Urinary bladder (tissue), 4 donors: ENCODE measurements at places on chromosomes 1 and 21. TPM values are rescaled to one million over a fixed set of nuclear protein-coding genes. Genes with fewer than 3 reads are reported as not detected.

GRCh38 chr21:41691205-41692184, 75.4 kb downstream of the RIPK4 start:
- no peak for DNase-seq

DNA sequence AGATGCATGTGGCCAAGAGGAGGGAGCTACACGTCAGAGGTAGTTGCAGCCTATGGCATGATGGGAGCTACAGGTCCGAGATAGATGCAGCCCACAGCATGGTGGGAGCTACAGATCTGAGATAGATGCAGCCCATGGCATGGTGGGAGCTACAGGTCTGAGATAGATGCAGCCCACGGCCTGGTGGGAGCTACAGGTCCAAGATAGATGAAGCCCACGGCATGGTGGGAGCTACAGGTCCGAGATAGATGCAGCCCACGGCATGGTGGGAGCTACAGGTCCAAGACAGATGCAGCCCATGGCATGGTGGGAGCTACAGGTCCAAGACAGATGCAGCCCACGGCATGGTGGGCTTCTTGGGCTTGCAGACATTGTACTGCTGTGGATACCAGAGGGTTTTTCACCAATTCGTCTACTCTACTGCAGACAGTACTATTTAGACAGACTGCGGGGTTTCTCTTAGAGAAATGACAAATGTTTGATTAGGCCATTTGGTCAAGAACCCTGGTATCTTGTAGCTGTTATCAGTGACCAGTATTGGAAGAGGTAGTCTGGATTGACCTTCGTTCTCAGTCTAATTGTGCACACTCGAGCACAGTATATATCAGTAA, 127.4 kb downstream of the DHRS3 start:
- no peak for DNase-seq

NR1I3 gene
- total RNA-seq: not detected

DNA sequence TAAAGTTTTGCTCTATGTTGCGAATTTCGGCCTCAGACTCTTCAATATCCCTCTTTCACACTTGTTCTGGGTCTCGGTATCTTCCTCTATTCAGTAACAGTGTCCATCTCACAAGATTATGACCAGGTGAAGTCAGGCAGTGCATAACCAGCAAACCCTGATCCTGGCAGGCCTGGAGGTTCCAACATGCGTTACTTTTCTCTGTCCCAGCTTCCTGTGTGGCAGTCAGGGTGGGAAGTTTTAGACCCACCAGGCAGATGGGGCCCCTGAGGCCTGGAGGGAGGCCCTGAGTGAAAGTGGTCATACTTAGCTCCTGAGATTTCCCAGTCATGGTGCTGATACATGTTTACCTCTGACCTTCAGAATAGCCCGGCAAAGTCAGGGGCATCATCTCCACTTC, 5.1 kb downstream of the TMEM61 start:
- DNase-seq: no peak

GRCh38 chr1:157153746-157154145, 15.6 kb upstream of the ETV3 start:
- DNase-seq: no peak

SERBP1 gene
- total RNA-seq: 177 TPM

DNA sequence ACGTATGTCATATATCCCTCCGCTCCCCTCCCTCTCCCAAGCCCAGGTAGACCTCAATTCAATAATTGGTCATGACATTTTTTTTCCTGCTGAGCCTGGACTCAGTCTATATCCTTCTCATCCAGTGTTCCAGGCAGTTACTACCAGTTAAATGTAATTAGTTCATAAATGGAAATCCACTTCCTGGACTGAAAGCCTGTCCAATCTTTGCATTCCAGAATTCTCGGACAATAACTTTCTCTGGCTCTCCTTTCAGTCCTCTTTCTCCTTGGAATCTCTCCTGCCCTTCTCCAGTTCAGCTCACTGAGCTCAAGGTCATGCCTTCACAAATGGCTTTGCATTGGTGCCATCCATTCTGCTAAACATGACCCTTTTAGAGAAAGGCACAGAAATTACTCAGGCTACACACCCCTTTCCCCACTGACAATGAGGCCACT, 34.8 kb downstream of the VWA5B1 start:
- DNase-seq: no peak

- DNase-seq: no peak
These were observed 1.6 kb downstream of the E2F2 start for GRCh38 chr1:23529146-23530086.

RNU1-2 gene
- under 0.01 TPM for total RNA-seq

DNA sequence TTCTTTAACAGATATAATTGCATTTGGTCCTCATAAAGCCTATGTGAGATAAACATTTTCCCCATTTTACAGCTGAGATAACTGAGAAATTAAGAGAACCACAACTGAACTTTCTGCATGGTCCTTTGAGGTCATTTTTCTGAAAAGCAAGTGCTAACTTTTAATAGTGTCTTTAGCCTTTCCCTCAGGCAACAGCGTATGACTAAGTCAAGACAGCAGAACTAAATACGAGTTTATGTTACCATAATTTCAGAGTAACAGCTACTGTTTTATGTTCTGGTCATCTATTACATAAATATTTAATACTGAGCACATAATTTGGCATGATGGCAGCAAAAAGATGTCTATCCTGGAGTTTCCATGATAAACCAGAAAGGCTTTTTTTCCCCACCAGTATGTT, 95.6 kb downstream of the OLFML2B start:
- no peak for DNase-seq

GRCh38 chr1:22913421-22914141, 59.1 kb downstream of the LACTBL1 start:
- no peak for DNase-seq

DNA sequence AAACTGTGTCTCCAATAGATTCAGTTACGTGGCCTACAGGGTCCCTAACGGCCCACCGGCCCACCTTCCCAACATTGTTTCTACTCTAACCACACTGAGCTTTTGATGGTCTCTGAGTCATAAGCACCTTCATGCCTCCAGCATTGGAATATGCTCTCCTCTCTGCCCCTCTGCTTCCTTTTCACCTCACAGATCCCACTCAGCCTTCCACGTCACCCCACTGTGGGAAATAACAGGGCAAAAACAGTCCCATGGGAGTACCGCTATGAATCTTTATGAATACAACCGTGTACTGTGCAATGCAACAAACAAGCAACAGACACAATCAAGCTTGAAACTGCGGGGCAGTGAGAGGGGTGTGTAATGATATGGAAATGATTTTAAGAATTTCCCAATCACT, 5.3 kb upstream of the SARS1 start:
- DNase-seq: no peak

MAP3K21 gene
- total RNA-seq: 2.6 TPM

DNA sequence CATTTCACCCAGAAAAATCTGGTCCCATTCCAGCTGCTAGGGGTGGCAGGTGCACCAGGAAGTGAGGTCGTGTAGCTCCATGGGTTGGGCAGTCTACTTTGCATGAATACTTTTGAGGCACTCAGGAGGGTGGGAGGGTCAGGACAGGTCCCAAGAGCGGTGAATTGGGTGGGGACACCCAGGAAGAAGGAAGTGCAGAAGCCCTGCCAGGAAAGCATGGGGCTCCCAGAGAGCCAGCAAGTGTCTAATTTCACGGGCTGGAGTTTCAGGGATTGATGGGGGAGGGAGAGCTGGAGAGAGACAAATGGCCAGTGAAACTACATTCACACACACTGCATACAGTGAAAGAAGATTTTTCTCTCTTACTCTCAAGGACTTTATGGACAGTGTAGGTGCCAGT, 137.8 kb downstream of the GALNT2 start:
- no peak for DNase-seq

FCGR3B gene
- 1.2 TPM for total RNA-seq

DNA sequence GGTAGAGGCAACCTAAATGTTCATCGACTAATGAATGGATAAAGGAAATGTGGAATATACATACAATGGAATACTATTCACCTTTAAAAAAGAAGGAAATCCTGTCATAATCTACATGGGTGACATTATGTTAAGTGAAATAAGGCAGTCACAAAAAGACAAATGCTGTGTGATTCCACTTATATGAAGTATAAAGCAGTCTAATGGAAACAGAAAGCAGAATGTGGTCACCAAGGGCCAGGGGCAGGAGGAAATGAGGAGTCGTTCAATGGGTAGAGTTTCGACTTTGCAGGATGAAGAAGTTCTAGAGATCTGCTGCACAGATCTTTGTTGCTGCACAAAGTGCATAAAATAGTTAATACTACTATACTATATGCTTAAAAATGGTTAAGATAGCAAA, 7.8 kb downstream of the DIPK1A start:
- no peak for DNase-seq

DNA sequence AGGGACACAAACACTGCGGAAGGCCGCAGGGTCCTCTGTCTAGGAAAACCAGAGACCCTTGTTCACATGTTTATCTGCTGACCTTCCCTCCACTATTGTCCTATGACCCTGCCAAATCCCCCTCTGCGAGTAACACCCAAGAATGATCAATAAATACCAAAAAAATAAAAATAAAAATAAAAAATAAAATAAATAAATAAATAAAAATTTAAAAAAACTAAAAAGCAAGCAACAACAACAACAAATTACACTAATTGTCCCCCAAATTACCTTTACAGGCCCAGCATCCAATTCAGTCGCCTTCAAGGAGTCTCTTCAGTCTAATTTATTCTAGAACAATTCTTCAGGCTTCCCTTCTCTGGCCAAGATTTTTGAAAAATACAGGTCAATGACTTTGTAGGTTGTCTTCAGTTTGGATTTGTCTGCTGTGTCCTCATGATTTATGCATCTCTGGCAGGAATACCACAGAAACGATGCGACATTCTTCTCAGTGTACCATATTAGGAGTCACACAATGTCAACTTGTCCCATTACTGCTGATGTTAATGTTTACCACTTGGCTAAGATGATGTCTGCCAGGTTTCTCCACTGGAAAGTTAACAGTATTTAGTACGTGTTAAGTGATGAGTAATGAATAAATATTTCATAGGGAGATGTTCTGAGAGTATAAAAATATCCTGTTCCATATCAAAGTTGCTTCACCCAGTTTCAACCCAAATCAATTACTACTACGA, 20.3 kb upstream of the BMP8B start:
- DNase-seq: no peak

DNA sequence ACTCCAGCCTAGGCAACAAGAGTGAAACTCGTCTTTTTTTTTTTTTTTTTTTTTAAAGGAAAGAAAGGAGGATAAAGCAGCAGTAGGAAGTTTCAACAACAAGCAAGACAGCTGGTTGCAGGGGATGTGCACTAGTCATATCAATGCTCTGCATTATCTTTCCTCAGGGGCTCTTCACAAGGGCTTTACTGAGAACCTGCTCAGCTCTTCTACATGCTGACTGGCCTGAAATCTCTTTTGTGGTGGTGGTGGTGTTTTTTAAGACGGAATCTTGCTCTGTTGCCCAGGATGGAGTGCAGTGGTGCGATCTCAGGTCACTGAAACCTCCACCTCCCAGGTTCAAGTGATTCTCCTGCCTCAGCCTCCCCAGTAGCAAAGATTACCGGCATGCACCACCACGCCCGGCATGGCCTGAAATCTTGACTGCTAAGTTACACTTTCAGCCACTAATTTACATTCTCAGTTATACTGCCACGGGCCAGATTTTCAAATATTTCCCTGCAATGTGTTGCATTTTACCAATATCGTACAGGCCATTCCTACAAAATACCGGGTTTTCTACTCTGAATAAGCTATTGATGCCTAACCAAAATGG, 68.0 kb downstream of the PUM1 start:
- DNase-seq: no peak

GRCh38 chr1:203142684-203143408, 15.3 kb downstream of the ADORA1 start:
- no peak for DNase-seq

- no peak for DNase-seq
These were observed 150.4 kb downstream of the BRINP3 start for GRCh38 chr1:190327271-190327670.

DNA sequence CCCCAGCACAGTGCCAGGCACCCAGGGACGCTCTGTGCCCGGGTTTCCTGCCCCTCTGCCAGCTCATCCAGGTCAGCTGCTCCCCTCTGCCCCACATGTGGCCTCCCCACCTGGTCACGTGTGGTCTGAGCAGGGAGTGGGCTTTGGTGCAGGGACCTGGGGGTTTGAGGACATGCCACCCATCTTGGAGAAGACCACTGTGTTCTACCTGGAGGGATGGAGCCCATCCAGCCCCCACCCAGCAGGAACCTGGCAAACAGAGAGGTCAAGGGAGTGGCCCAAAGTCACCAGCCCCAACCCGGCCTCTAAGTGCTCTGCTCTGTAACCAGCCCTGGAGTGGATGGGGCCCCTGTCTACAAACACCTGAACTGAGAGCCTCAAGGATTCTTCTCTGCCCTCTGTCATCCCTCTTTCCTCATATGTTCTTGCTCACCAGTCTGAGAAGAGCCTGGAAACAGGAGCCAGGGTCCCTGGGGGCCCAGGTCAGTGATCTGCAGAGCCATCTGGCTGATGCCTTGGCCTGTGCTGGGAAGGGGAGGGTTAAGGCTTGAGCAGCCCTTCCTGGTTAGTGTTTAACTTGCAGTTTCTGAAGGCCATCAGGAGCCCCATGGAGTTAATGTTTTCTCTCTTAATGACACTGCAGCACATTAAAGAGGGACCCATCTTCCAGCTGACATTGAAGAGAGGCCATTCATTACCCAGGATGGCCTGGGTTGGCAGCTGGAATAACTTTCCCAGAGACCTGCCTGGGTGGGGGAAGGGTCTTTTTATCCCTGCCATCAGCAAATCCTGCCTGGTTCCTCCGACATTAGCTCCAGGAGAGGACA, 235.4 kb downstream of the PTPRU start:
- DNase-seq: no peak

CNR2 gene
- total RNA-seq: 0.11 TPM

DNA sequence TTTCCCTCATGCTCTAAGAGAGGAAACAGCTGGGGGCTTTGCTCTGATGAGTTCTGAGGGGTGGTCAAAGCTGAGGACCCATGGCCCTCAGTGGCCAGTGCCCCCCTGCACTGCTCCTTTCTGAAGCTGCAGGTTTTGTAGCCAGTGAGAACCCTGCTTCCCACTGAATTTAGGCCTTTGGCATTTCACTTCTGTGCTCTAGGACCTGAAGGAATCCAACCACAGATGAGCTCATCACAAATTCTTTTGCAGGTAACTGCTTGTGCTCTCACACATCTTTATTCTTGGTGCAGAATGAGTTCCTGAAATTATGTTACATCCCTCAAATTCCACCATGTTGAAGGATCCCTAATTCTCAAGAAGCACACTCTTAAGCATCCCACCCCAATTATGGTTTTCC, 248.7 kb upstream of the IRF2BP2 start:
- DNase-seq: no peak

DNA sequence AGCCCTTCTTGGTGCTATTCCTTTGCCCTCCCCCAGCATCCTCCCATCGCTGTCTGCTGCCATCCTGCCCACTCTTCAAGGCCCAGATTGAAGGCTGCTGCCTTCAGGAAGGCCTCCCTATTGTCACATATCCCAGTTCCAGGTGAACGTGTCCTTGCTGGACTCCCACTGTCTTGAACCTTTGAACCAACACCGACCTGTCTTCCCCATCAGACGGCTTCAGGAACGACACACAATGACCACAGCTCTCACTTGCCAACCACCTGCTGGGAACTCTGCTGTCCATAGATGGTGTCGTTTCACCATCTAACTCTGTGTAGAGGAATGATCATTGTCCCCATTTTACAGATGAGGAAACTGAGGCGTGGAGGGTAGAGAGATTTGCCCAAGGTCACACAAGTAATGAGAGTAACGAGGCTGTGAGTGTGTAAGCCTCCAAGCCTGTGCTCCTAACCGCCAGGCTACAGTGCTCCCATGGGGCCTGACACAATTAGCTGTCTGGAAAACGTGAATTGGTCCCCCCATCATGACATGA, 9.9 kb upstream of the PLEKHG5 start:
- no peak for DNase-seq

S100A3 gene
- total RNA-seq: not detected

RIMS3 gene
- total RNA-seq: 3.1 TPM
